NCI-H69 (cell line): ENCODE measurements at places on chromosomes 11 and 22.

GRCh38 chr11:78846269-78846668, 271.6 kb upstream of the NARS2 start:
- peak; percentile 26 for DNase-seq

GRCh38 chr11:110892741-110893285, 180.6 kb upstream of the ARHGAP20 start:
- DNase-seq: no peak

- no peak for DNase-seq
Measured at GRCh38 chr11:10459029-10459970, 4.2 kb downstream of the AMPD3 start.

DNA sequence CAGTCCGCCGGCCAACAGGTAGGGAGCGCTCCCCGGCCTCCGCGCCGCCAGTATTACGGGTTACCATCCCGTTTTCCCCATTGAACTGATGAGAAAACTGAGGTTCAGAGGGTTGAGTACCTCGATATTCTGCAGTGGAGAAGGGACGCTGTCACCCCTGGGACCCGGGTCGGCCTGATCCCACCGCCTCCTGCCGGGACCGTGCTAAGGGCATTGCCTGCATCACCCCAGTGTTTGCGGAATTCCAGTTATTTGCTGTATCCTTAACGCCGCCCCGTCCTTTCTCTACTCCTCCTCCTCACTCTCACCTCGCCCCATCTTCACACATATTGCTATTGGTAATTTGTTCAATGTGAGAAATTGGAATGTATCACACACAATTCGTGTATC, 370 bp upstream of the A4GALT start:
- no peak for DNase-seq

DNA sequence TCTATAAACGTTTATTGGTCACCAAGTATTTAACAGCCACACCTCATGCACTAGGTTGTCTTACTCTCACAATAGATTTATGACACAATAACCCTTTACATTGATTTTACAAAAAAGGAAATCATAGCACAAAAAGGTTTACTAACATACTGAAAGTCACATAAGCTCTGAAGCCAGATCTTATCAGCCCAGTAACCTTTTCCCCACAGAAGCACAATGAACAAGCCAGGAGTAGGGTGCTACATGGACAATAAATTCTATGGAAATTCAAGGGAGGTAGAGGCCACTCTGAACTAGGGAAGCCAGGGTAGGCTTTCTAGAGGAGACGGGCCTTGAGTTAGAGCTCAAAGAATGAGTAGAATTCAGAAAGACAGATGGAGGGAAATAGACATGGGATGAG, 633.5 kb upstream of the CADM1 start:
- DNase-seq: no peak

DNA sequence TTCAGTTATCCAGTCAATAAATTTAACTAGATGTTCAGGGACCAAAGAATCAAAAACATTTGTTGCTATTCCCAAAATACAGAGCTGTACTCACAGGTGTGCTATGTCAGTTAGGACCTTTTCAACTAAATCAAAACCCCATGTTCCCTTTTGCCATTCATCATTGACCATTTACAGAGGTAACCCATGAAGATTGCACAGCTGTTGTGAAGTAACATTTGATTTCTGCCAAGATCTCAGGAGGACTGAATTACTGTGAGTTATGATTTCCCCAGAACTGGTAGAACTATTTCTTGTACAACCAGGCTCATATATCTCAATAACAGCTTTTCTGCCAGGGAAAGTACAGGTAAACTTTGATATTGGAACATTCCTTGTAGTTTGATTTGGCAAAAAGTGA, 131.1 kb upstream of the FIBIN start:
- no peak for DNase-seq

DNA sequence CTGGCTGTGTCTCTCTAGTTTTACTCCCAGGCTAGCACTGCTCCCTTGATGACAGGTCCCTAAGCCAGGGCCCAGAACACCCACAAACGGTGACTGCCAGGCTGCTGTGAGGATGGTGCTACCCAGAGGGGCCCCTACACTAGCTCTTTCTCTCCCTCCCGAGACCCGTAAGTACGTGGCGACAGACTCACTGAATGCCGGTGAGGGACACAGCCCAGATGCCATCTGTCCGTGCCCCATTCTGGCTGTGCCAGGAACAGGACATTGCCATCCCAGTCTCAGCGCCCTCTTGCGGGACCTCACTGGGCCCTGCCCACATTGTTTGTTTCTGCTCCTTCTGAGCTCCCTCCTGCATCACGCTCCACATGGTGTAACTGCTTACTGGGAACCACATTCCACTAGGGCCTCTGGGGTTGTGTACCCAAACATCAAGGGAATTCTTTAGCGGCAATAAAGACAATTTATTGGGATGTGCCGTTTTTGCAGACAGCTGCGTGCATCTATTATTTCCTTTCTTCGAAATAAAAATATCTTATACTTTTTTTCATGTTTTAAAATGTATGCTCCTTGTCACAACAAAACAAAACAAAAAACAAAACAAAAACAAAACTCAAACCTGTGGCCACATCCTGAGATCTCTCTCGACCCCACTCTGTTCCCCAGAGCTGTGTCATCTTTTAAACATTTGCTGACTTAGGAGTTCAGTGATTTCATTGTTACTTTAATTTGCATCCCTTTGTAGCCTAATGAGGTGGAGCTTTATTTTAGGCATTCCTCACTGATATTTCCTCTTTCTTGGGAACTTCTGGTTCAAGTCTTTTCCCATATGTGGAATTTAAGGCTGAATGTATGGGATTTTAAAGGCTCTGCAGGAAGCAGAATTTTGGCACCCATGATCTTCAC, 4.4 kb upstream of the TPCN2 start:
- peak; percentile 74 for DNase-seq

GRCh38 chr11:6333095-6333494, 12.8 kb upstream of the CAVIN3 start:
- peak; percentile 67 for DNase-seq

DNA sequence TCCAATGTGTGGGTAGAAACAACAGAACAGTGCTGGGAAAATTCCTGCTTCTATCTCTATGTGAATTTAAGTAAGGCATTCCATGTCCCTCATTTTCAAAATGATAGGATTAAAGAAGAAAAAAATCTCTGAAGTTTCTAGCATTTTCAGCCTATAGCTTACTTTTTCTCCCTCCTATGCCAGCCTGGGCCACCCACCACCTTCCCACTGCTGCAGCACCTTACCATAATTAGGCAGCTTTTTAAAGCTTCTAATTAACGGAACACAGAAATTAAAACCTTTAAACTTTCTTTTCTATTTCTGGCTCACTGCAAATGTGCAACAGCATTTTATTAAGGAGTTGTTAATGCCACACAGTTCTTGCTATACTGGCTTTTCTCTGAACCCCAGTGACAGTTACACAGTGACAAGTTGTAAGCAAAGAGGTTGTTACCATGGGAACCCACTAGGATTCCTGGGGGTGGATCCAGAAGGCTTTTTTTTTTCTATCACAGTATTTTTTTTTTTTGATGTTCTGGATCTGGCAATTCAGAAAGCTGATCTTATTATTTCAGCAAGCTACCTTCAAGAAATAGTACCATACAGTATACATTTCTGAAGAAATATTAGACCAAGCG, 20.2 kb downstream of the CELF1 start:
- DNase-seq: peak; percentile 38

- no peak for DNase-seq
Measured at GRCh38 chr22:41913040-41913719, 1.7 kb downstream of the SHISA8 start.

GRCh38 chr22:36733271-36733670, 29.7 kb upstream of the CACNG2 start:
- no peak for DNase-seq

- DNase-seq: peak; percentile 40
Measured at GRCh38 chr11:65430406-65431217, 8.0 kb downstream of the NEAT1 start.

- no peak for DNase-seq
Measured at GRCh38 chr22:48267681-48268080, 1505.2 kb downstream of the TBC1D22A start.

DNA sequence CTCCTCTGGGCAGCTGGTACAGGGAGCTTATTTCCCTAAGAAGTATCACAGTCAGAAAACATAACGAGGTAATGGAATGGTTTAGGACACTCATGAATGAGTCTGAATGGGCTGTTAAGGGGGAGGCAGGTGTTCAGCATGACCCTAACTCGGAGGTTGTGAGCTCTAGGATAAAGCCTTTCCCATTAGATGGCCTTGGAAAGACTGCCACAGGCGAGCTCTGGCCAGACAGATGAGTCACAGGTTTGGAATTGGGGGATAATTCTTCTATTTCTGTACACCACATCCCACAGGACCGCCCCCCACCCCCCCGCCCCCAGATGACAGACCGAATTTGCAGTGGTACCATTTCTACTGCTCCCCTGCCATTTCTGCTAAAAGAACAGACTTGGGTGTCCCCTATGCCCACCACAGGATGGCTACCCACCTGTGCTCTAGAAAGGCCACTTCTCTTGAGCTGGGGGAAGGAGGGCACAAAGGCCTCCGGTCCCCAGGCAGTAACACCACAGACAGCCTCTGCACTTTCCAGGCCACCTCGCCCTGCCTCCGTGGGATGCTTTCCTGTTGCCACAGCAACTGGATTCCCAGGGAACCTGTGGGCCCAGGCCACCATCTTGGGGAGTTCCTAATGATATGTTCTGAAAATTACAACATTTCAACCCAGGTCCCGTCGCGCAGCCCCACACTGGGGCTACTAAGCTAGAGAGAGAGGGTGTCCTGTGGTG, 76.7 kb downstream of the TRIM29 start:
- DNase-seq: no peak

- DNase-seq: peak; percentile 26
Measured at GRCh38 chr22:27715106-27715505, 86.5 kb downstream of the MN1 start.

GRCh38 chr22:22893077-22893805, 5.6 kb downstream of the IGLL5 start:
- no peak for DNase-seq

- peak; percentile 29 for DNase-seq
Measured at GRCh38 chr11:75591966-75592365, 29.9 kb downstream of the SERPINH1 start.

DNA sequence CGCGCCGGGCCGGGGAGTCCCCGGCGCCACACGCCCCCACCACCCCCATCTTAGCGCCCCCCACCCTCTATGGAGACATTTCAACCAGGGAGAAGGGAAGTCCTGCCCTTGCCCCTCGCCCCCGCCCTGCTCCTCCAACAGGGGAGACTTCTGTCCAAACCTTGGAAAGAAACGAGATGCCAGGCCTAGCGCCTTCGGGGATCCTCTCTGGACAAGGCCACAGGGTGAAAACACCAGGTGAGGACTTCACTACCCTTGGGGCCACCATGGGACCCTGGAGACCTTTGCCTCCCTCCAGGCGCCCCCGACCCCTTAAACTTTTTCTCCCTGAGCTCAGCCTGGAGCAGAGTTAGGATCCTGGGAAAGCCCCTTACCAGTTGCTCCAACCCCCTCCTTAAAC, 11.6 kb upstream of the NPAS4 start:
- DNase-seq: no peak

GRCh38 chr11:396511-396947, 2.5 kb downstream of the PKP3 start:
- DNase-seq: peak; percentile 26

DNA sequence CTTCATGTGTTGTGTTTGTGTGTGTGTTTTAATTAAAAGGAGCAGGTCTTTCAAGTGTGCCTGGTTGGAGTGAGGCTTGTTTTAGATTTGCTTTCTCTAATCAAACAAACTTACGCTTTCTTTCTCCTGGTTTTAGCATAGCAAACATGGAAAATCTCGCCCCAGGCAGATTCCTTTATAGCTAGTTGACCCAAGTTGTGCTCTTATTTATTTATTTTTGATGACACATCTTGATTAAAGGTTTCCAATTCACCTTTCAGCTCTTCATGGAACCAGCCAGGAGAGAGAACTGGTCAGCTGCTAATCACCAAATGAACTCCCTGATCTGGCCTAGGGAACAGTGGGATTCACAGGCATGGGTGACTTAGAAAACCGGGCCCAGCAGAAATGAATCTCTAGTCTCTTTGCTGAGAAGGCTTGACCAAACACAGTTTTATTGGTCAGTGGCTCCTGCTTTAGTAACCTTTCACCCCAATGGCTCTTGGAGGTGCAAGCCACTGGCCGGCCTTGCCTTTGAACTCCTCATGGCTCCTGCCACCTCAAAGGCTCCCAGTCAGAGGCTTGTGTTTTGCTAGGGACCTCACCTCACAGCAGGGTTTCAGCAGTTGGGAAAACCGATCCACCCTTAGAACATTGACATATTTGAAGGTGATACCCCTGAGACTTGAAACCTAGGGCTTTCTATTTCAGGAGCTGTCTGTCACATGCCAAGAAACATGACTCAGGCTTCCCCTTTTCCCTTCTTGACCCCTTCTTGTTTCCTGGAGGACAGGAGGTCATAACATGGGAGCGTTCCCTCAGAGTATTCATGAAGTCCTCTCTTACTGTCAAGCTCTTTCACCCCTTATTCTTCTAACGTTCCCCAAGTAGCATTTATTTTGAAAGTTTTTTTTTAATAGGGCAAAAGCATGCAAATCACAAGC, 48.8 kb downstream of the EXT2 start:
- DNase-seq: peak; percentile 9

GRCh38 chr22:17786435-17787161, 12.3 kb upstream of the BID start:
- peak; percentile 96 for DNase-seq

DNA sequence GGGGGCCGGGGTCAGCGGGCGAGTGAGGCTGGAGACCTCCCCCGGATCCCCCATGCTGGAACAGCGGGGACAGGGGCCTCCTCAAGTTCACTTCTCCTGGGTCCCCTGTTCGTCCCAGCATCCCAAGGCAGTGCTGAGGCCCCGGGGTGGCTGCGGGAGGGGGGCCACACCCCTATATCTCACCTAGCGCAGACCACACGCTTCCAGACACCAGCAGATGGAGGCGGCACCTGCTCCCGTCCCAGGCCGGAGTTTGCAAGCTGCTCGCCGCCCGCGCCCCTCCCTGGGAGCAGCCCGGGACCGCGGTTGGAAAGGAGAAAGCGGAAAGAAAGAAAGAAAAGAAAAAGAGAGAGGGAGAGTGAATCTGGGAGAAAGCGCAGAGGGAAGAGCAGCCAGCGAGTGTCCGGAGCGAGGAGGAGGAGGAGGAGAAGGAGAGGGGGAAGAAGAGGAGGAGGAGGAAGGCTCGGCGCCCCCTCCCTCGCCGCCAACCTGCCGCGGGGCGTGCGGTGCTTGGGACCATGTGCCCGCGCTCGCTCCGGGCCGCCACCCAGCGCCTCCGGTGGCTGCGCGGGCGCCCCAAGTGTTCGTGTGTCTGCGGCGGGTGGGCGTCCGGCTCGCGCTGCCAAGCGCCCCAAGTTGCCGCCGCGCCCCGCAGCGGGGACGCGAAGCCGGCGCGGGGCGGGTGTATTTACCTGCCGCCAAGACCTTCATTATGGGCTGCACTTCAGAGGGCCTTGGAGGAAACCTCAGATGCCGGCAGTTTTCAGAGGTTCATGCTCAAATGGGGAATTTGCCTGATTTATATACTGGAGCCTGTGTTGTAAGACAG, at the start of gene LIF:
Gene LIF (minus strand): TSS at position 775 of the 829 bp plus-strand sequence. CDS start 64 bp downstream, at position 711.
- DNase-seq: peak; percentile 52
